ENCODE measurements at places on chromosomes 5 and 9. TPM values are rescaled to one million over a fixed set of nuclear protein-coding genes. Genes with fewer than 3 reads are reported as not detected.

DNA sequence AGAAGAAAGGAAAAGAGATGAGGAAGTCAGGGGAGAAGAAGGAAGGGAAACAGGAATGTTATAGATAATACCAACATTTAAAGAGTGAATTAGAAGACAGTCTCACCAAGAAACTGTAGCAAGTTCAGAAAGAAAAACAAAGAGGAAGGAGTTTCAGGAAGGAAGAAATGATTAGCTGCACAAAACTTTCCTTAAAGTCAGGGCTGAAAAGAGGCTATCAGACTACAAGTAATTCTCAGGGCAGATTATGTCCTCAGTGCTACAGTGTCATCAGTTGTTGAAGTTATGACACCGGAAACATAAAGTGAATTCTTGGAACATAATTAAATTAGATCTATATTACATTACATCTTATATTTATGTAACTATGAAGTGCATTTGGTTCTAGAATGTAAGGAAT lies 226.9 kb downstream of the ARRDC3 start:
- H3K4me3 ChIP-seq = no peak overlapping the region
- no peak overlapping the region for H3K27ac ChIP-seq
- H3K36me3 ChIP-seq = no peaks in the 10 kb centered on the region

GRCh38 chr5:133232011-133232410 lies 180.2 kb downstream of the HSPA4 start:
- peak; percentile 16 for DNase-seq
- H3K4me3 ChIP-seq = no peak overlapping the region
- H3K36me3 ChIP-seq = no peaks in the 10 kb centered on the region

DNA sequence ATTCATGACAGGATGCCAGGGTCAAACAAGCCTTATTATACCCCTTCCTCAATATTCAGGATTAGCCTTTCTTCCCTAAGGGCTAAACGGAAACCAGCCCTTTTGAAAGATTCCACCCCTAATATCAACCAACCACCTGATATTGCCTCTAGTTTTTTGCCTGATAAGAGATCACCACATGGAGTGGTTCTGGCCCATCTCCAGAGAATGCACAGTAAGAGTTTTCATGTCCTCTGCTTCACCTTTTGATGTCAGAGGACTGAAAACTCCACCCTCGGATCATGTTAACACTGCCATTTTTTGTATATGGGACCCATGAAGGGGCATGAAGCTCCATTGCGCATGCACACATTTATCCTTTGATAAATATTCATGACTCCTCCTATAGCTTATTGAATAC lies 5.8 kb upstream of the LNPEP start:
- no peak overlapping the region for H3K27ac ChIP-seq
- no peak for DNase-seq
- H3K36me3 ChIP-seq = no peaks in the 10 kb centered on the region
- peaks cover 19% of the 10 kb centered on the region for H3K4me1 ChIP-seq

COL5A1 gene
- total RNA-seq = 7.0 TPM

PSD2 gene
- 0.52 TPM for total RNA-seq

DNA sequence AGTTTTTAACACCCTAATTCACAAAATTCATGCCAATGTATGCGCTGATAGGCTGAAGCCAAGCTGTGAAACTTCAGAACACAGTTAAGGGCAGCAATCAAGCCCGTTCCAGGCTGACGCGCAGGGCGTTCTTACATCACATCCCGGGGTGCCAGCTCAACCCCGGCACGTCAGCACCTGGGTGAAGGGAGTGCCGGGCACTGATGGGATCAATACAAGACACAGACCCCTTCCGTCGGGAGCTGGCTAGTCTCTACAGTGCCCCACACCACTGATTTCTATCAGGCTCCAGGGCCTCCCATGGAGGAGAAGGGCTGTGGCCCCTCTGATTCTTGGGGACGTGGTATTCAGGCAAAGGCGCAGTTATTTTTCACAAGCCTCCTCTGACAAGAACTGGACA lies 12.0 kb downstream of the BARHL1 start:
- peaks cover 7% of the 10 kb centered on the region for H3K4me1 ChIP-seq
- H3K36me3 ChIP-seq = peaks cover 3% of the 10 kb centered on the region
- no peak overlapping the region for H3K4me3 ChIP-seq
- DNase-seq = no peak
- H3K27me3 ChIP-seq = peaks cover 13% of the 10 kb centered on the region

DNA sequence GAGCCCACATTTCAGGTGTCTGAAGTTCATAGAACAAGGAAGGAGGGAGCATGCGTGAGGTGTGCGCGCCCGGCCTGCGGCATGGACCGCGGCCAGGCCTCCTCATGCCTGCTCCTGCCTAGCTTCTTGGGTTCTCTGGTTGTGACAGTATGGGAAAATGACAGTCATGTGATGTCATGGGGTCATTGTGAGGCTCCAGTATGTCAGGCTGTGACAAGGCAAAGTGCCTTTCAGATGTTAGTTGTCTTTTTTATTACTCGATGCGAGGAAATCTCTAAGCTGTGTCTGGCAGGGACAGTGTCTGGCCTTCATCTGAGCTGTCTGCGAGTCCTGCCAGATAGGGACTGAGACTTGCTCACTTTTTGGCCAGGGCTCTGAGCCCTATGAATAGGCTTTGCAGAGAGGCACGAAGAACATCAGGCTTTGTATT lies 13.3 kb downstream of the UCK1 start:
- H3K27me3 ChIP-seq = no peaks in the 10 kb centered on the region
- no peak overlapping the region for H3K27ac ChIP-seq
- no peak overlapping the region for H3K4me3 ChIP-seq

KCNN2 gene
- total RNA-seq = 9.6 TPM

PCDHGA6 gene
- 5.2 TPM for total RNA-seq

- no peak overlapping the region for H3K4me3 ChIP-seq
- no peaks in the 10 kb centered on the region for H3K36me3 ChIP-seq
- no peaks in the 10 kb centered on the region for H3K4me1 ChIP-seq
- no peak overlapping the region for H3K27ac ChIP-seq
- DNase-seq = no peak
Observed at GRCh38 chr5:85375525-85375924, 990.8 kb upstream of the EDIL3 start.

SLC6A7 gene
- not detected for total RNA-seq

GRCh38 chr5:134188092-134188491 lies 11.3 kb upstream of the SKP1 start:
- H3K27ac ChIP-seq = peak overlapping the region; percentile 58
- H3K36me3 ChIP-seq = no peaks in the 10 kb centered on the region
- peaks cover 26% of the 10 kb centered on the region for H3K4me1 ChIP-seq
- no peak overlapping the region for H3K4me3 ChIP-seq

DNA sequence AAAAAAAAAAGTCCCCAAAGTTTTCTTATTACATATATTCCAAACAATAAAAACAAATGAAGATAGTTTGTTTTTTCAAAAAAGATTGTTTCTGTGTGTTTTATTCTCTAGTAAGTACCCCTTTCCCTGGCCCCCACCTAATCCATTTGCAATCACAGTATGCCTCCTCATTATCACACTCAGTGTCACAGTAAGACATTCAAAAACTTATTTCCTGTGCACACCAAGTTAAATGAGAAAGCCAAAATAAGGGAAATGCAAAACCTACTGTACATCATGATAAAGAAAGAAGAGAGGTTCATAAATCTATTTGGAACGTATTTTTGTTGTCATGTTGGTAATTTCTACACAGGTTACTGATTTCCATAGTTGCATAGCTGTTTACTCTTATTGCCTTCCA lies 62.3 kb downstream of the ST8SIA4 start:
- no peaks in the 10 kb centered on the region for H3K4me1 ChIP-seq
- H3K4me3 ChIP-seq = no peak overlapping the region
- no peak overlapping the region for H3K27ac ChIP-seq
- no peaks in the 10 kb centered on the region for H3K27me3 ChIP-seq
- DNase-seq = no peak

DNA sequence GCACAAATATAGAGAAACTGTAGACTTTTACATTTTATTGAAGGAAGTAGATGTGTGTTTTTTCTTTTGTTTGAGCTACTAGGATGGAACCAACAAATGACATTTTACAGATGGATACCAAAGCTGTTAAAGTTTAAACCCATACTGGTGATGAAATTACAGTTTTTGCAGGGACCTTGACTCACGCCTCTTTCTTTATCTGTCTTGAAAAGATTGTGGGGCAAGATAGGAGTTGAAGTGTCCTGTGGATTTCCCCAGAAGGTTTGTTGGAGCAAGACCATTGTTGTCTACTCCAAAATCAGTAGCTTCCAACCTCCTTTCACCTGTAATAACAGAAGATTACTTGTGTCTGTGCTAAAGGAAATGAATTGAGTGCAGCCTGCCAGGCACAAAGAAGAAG lies 4.1 kb upstream of the C5orf63 start:
- peaks cover 3% of the 10 kb centered on the region for H3K4me1 ChIP-seq
- DNase-seq = no peak
- H3K27me3 ChIP-seq = no peaks in the 10 kb centered on the region
- H3K4me3 ChIP-seq = no peak overlapping the region
- H3K27ac ChIP-seq = no peak overlapping the region

GRCh38 chr5:34511915-34512314 lies 144.2 kb upstream of the RAI14 start:
- no peaks in the 10 kb centered on the region for H3K27me3 ChIP-seq
- no peak overlapping the region for H3K4me3 ChIP-seq
- no peak overlapping the region for H3K27ac ChIP-seq
- H3K36me3 ChIP-seq = no peaks in the 10 kb centered on the region
- H3K4me1 ChIP-seq = peaks cover 17% of the 10 kb centered on the region

DNA sequence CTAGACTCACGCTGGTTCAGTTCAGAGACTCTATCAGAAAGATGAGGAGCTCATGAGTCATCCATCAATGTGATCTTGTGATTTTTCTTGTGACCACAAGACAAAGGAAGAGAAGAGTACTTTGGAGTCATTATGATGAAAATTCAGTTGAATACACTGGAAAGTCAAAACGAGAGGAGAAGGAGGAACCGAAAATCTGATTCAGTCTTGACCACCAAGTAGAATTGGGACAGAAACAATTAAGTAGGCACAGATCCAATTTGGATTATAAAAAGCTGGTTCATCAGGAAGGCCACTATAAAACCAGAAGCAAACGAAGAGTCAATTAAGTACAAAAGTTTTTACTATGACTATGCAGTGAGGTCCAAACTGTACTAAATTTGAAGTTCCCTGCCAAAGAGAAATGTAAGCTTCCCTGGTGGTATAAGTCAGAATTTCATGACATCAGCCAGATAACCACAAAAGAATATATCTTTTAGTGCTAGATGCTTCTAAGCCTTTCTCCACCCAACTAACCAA lies 90.9 kb downstream of the THBS4 start:
- no peaks in the 10 kb centered on the region for H3K36me3 ChIP-seq
- peak; percentile 9 for DNase-seq
- no peaks in the 10 kb centered on the region for H3K4me1 ChIP-seq
- no peaks in the 10 kb centered on the region for H3K27me3 ChIP-seq

DNA sequence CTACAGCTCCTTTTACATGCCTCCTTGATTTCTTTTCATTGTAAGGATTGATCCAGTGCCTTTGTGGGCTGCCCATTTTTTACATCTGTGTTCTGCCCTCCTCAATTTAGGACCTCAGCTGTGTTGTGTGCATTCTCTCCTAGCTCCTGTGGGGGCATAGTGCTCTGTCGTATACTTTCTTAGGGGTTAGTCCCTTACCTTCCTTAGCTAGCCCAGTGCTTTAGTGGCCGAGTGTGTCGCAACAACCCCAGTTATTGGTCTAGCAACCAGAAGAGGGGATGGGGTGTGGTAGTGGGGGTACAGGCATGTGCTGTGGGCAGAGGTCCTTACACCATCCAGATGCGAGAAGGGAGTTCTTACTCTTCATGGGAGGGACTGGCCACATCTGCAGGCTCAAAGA lies 12.1 kb downstream of the MTRR start:
- H3K36me3 ChIP-seq = no peaks in the 10 kb centered on the region
- H3K4me1 ChIP-seq = peaks cover 11% of the 10 kb centered on the region
- no peak overlapping the region for H3K4me3 ChIP-seq
- no peaks in the 10 kb centered on the region for H3K27me3 ChIP-seq
- DNase-seq = no peak
- H3K27ac ChIP-seq = no peak overlapping the region

- H3K36me3 ChIP-seq = no peaks in the 10 kb centered on the region
- no peak overlapping the region for H3K27ac ChIP-seq
- no peak for DNase-seq
- no peaks in the 10 kb centered on the region for H3K4me1 ChIP-seq
- no peaks in the 10 kb centered on the region for H3K27me3 ChIP-seq
Observed at GRCh38 chr9:88174324-88174723, 36.0 kb upstream of the SPATA31C2 start.

DNA sequence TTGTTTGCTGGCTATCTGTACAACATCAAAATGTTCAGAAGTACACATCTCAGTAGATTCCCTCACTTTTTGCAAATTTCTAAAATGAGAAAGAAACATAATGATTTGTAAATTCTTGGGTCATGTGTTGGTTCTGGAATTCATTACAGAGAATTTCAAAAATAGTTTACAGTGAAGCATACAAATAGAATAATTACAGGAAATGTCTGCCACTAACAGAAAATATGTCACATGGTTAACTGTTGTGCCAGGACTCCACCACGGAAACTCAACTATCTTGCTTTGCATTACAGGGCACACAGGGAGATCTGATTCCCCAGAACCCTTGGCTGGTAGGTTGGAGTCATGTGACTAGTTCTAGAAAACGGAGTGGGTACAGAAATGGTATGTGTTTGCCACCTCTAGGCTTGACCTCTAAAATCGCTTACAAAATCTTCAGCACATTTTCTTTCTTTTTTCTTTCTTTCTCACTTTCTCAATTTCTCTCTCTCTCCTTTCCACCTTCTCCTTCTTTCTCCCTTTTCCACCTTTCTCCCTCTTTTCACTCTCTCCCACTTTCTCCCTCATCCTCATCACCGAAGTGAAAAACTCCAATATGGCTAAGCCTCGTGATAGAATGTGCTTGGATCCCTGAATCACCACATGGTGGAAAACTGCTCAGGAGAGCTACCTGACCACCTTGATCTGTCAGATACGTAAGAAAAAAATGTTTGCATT lies 32.4 kb downstream of the RASEF start:
- H3K27me3 ChIP-seq = no peaks in the 10 kb centered on the region
- no peaks in the 10 kb centered on the region for H3K36me3 ChIP-seq
- H3K4me3 ChIP-seq = no peak overlapping the region
- DNase-seq = no peak

GRIA1 gene
- total RNA-seq = 0.26 TPM

GRCh38 chr9:38018958-38019602 lies 49.9 kb downstream of the SHB start:
- peak overlapping the region; percentile 76 for H3K27ac ChIP-seq
- no peak overlapping the region for H3K4me3 ChIP-seq
- H3K4me1 ChIP-seq = peaks cover 70% of the 10 kb centered on the region
- DNase-seq = peak; percentile 74
- H3K27me3 ChIP-seq = no peaks in the 10 kb centered on the region

TLR4 gene
- 7.6 TPM for total RNA-seq

ANKDD1B gene
- total RNA-seq = not detected

DNA sequence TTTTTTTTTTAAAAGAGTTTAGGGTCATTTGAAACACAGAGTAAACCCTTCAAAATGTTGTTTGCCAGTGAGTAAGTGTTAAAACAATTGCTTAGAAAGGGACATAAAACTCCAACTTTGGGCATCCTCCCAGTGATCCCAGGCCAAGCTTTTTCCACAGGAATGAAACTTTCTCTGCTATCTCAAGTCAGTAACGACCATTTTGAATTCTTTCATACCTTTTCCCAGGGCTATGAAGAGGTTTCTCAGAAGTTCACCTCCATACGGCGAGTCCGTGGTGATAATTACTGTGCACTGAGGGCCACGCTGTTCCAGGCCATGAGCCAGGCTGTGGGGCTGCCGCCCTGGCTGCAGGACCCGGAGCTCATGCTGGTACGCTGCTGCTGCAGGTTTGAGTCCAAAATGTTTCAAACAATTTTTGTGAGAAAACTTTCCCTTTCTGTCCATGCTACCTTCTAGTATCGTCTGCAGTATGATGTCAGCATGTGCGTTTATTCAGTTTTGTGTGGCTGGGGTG lies 16.8 kb downstream of the OTULIN start:
- no peak overlapping the region for H3K4me3 ChIP-seq
- no peak overlapping the region for H3K27ac ChIP-seq
- no peaks in the 10 kb centered on the region for H3K27me3 ChIP-seq
- DNase-seq = no peak
- H3K4me1 ChIP-seq = peaks cover 10% of the 10 kb centered on the region

Measured in body of pancreas (tissue), 4 donors.